ENCODE measurements at places on chromosomes 7 and 10. TPM values are rescaled to one million over a fixed set of nuclear protein-coding genes. Genes with fewer than 3 reads are reported as not detected.

GRCh38 chr10:3129581-3130340, 42.8 kb downstream of the PITRM1 start:
- DNase-seq = no peak

The TRIM50 gene
- total RNA-seq = 10.9 TPM

- DNase-seq = no peak
These were observed 356.4 kb downstream of the TNS3 start for GRCh38 chr7:47225387-47226131.

The CLDN3 gene
- 49.9 TPM for total RNA-seq

DNA sequence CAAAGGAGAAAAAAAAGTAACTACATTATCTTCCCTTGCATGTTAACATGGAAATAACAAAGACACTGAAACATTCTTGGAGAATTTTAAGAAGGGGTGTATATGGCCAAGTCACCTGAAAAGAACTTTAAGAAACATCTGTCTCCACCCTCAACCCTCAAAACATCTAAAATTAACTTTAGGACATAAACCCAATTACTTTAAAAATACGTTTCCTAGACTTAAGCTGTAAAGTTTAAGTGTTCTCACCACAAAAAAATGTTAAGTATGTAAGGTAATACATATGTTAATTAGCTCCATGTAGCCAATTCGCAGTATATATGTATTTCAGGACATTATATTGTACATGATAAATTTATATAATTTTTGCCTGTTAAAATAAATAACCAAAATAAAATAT, 71.1 kb upstream of the GLCCI1 start:
- DNase-seq = no peak

- DNase-seq = no peak
These were observed 91.6 kb downstream of the COBL start for GRCh38 chr7:51224811-51225595.

- no peak for DNase-seq
These were observed 123.2 kb downstream of the TACC2 start for GRCh38 chr10:122112021-122112616.

DNA sequence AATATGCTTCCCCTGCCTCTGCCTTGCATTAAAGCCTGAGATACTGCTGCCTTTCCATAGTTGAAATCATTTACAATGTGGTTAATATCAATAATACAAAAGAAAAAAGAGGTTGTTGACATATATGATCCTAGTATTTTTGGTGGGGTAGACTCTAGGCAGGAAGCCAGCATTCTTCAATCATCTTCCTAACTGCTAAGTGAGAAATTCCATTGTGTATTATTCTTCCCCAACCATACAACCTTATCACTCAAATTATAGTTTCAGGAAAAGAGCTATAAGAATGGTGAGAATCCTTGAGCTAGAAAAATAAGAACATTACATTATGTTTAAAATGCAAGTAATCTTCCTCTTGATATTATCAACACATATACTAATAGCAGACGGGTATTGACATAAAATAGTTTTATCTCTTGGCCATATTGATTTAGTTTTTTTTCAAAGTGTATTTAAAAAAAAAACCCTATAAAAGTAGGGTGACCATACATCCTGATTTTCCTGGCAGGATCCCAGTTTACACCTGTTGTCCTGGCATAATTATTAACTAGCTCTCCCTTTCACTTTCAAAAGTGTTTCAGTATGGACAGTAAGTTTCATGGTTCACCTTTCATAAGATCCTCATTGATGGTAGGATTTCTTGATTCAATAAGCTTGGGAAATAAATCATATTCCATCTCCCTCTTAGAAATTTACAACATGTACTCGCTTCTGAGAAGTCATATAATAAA, 33.4 kb upstream of the WASL start:
- DNase-seq = no peak

- DNase-seq = no peak
These were observed 21.3 kb downstream of the GCK start for GRCh38 chr7:44167920-44168319.

DNA sequence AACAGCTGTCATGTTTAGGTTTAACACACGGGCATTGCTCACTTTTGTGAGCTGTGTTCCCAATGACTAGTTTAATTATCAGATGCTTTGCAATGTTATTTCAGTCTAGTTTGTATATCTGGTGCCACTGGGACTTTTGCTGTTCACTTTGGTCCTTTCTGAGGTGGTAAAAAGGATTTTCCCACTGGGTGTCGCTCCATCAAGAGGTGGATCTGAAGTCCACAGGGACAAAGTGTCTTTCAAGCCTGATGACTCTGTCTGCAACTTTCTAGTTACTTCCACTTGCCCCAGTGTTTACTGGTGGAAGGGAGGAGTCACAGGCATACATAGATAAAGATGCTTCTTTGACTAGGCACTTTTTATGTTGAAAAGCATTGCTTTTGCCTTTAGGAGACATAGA, 242.2 kb downstream of the HGF start:
- no peak for DNase-seq

GRCh38 chr7:23012908-23013714, 819 bp downstream of the HYCC1 start:
- DNase-seq = peak; percentile 47

- DNase-seq = no peak
These were observed 165.2 kb upstream of the PTER start for GRCh38 chr10:16271571-16271970.

- no peak for DNase-seq
These were observed 546.0 kb upstream of the FZD8 start for GRCh38 chr10:36188080-36188453.

GRCh38 chr7:35761871-35762677, 38.8 kb upstream of the SEPTIN7 start:
- no peak for DNase-seq

GRCh38 chr7:74375726-74376220, 77.9 kb upstream of the GTF2IRD1 start:
- no peak for DNase-seq

DNA sequence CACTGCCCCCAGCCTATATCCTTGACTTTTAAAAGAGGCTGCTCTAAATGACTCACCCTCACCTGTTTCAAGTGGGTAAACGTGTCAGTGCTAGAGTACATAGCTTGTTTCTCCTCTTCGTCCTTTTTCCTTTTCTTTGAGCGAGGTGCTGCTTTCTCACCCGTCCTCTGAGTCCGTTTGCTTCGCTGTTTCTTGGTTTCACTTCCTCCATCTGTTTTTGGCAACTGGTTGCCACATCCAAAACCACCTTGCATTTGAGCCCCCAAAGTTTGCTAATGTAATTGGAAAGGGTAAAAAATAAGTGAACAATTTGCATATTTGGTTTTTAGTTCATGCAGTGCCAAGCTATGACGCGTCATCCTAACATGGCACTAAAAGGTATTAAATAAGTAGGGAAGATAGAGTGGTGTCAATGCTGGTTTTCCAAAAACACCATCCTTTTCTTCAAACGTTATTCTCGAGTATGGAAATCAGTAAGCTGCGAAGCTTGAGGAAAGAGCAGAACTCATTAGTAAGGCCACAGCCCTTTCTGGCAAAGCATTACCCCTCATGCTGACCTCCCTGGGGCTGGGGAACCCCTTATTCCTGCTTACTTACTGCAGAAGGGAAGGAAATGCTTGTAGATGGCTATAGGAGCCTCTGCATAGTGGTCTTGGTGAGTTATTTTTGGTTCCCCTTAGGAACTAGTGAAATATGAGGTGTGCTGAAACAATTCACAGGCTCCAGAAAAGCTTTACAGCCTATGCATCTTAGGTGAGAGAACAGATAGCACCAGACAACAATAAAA, 133.5 kb downstream of the GALNT11 start:
- DNase-seq = no peak

- DNase-seq = no peak
These were observed 65.1 kb downstream of the CAMK1D start for GRCh38 chr10:12414278-12414989.

The CLRN3 gene
- 2.7 TPM for total RNA-seq

The ZDHHC16 gene
- 59.6 TPM for total RNA-seq
